Heart left ventricle (tissue), 16 donors: ENCODE measurements at places on chromosomes 3 and 15. TPM values are rescaled to one million over a fixed set of nuclear protein-coding genes. Genes with fewer than 3 reads are reported as not detected.
A peak's percentile ranks its signal among the peaks of the same experiment; 100 is the strongest.

GRCh38 chr3:56683122-56683817, at the start of gene TASOR:
TASOR (minus strand) TSS chr3:56683265; CDS start chr3:56683006, 259 bp downstream.
- DNase-seq = peak; percentile 90

GRCh38 chr15:47614360-47615011, 102.8 kb upstream of the SEMA6D start:
- DNase-seq = no peak

GRCh38 chr15:58269455-58270414, 131.6 kb downstream of the AQP9 start:
- no peak for DNase-seq

- DNase-seq = no peak
Observed at GRCh38 chr15:54540721-54541120, 562.5 kb downstream of the UNC13C start.

GRCh38 chr15:70036585-70037291, 61.0 kb downstream of the TLE3 start:
- peak; percentile 9 for DNase-seq

DNA sequence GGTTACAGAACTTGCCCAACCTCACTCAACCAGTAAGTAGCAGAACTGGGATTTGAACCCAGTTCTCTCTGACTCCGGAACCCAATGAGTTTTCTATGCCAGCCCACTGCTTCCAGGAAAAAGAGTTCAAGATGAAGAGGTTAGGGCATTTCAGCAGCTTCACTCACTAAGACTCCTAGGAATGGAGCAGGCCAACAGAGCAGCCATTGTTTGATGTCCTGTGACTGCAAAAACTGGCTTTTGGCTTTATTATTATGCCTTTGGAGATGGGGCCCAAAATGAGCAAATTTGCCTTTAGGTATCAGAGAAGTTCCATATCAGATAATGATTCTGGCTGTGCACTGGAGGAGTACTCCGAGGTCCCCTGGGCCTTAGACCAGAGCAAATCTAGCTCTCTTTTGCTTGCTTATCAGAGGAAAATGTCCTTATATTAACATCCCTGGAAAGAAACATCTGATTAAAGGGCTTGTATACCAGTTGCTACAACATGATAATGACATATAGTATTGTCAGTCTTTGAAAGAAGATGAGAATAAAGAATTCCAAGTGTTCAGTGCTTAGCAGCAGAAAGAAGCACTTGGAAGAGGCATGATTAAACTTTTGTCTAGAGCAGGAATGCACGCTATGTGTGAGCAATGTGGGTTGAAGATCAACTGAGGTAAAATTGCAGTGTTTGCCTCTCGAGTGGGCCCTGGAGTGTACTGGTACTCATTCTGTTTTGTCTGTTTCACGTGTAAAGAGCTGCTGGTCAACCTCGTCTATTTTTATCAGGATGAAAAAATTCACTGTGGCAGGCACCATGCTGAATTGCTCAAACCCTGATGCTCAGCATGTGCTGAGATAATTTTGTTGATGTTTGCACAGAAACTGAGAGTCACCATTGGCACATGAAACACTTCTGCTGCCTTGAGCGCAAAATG, 21.8 kb upstream of the KLHL24 start:
- no peak for DNase-seq

Gene ZNF662
- 5.3 TPM for total RNA-seq

DNA sequence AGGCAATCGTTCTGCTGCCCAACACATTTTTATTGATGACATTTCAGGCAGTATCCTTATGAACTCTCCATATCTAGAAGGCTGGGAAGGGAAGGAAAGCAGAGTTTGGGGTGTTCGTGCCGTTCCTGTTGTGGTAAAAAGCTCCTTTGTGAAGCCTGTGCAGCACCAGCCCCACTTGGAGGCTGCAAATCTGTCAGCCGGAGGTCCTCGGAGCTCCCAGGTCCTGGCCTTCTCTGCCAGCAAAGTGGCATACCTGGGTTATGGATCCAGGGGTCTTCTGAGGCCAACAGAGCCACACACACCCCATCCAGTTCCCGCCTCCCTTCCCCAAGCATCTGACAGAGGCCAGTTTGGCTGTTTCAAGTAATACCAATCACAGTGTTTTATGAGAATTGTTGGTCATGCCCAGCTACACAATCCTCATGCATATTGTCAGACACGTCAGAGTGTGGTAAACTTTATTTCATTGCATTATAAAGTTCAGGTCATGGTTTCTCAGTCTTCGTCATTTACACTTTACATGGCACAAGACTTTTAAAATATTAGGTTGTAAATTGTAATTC, 15.9 kb upstream of the USP3 start:
- no peak for DNase-seq

GRCh38 chr15:88272421-88272820, 15.9 kb upstream of the NTRK3 start:
- no peak for DNase-seq

- DNase-seq = peak; percentile 32
Observed at GRCh38 chr3:107206141-107206540, 171.1 kb upstream of the CCDC54 start.

DNA sequence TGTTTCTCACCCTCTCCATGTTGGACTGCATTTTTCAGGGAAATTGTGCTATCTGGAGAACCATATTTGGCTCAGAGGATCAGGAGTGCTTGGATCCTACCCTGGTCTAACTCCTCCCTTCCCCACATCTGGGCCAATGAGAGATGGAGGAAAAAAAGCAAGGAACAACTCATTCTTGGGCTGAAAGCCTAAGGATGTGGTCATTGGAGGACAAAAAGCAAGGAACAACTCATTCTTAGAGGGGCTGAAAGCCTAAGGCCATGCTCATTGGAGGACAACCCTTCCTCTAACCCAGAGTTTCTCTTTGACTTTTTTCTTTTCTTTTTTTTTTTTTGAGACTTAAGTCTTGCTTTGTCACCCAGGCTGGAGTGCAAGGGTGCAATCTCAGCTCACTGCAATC, 48.6 kb upstream of the CHRNB4 start:
- no peak for DNase-seq

Gene HIGD2B
- not detected for total RNA-seq

GRCh38 chr3:194220901-194221326, 85.0 kb downstream of the HES1 start:
- DNase-seq = no peak

GRCh38 chr3:49378249-49378895, 20.2 kb upstream of the GPX1 start:
- peak; percentile 21 for DNase-seq

DNA sequence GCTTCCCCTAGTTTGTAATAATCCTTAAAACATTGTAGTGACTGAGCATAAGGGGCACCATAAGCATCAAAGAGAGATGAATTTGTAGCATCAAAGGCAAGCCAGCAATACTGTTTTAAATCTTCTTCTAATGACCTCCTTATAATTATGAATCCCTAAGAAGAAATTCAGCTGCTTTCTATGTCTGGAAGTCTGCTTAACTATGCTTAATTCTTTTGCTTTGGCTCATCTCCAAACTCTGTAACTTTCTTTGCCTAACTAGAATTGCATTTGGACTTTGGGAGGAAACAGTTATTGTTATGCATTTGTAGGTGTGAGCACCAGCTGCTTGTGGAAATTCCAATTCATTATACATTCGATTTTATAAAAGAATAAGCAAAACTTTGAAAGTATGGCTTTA, 117.7 kb upstream of the SPATA16 start:
- DNase-seq = no peak

- DNase-seq = no peak
Observed at GRCh38 chr3:2166552-2166951, 67.9 kb downstream of the CNTN4 start.

DNA sequence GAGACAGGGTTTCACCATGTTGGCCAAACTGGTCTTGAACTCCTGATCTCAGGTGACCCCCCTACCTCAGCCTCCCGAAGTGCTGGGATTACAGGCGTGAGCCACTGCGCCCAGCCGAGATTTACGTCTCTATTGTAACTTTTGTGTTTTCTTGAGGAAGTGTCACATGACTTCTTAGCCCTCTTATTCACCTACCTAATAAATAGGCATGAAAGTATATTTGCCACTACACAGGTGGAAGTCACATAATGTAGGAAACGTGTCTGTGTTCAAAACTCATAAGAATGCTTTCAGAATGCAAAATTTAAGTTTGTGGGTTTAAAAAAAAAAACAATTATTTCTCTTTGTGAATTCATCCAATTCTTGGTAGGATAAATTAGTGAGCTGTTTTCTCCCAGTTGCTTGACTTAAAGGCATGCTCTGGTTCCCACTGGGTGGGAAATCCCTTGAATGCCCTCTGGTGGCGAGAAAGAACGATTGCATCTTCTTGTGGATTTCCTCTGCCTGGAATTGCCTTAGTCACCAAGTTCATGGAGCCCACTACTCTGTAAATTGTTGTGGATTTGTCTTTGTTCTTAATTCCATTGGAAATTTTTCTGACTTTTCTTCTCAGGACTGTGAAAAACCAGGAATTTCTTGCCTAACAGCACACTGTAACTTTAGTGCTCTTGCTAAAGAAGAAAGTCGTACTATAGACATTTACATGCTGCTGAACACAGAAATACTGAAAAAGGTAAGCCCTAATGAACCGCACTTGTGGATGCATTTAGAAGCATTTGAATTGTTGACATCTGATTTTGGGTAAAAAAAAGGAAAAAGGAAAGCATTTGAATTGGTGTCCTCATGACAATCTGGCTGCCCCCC, 82.2 kb upstream of the CTDSPL start:
- DNase-seq = no peak

Gene CSPG4
- 34.3 TPM for total RNA-seq

Gene SLC38A3
- 7.8 TPM for total RNA-seq

GRCh38 chr3:192207239-192207638, 520.1 kb downstream of the FGF12 start:
- no peak for DNase-seq

DNA sequence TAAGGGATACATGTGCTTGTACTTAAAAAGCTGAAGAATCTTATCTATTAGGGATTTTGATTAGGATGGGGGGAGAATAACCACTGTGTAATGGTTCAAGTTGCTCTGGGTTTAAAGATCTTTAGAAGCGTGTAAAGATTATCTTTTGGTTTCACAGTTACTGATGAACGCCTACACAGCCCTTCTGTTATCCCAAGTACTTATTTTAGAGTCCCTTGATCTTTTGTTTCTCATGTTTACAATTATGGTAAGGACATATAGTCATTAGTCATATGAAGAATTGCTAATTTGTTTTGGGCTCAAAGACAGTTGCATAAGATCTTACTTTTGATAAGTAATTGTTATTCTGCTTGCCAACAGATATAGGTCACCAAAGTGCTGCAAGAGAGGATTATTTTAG, 160.1 kb downstream of the PLCL2 start:
- DNase-seq = no peak

DNA sequence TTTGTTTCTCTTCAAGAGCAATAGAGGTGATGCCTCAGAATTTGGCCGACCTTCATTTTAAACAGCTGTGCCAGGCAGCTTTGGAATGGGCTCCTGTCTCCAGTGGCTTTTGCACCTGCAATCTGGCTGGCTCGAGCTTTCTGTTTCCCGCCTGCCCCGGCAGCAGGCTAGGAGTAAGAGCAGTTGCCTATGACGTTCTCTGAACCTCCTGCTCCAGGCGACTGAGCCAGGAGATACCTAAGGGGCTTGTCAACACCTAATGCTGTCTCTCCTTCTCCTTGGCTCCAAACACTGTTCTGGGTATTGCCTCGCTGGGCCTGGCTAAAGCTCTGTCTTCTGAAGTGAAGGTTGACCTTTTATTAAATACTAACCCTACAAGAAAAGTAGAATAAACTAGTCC, 229.9 kb downstream of the LRRN1 start:
- peak; percentile 86 for DNase-seq

Gene SELENOS
- 39.9 TPM for total RNA-seq

Gene SERINC4
- total RNA-seq = 0.30 TPM

DNA sequence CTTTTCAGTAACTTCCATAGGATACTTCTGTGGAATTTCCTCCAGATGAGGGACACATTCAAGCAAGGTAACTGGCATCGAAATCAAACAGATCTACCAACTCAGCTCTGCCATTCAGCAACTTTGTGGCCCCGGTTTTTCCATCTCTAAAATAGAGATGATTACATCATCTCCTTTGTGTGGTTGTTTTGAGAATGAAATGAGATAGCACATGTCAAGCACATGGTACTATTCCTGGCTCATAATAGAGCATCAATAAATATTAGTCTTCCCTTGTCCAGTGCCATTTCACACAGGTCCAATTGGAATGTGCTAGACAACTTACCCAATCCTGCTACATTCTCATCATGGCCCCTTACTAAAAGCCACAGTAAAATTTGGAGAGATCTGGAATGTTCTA, 24.2 kb upstream of the TM4SF4 start:
- DNase-seq = no peak

- no peak for DNase-seq
Observed at GRCh38 chr3:116037954-116038911, 407.1 kb downstream of the LSAMP start.

- no peak for DNase-seq
Observed at GRCh38 chr3:152039887-152040286, 166.4 kb downstream of the SUCNR1 start.

- no peak for DNase-seq
Observed at GRCh38 chr15:74176262-74177214, 3.0 kb downstream of the ISLR start.

- DNase-seq = no peak
Observed at GRCh38 chr3:19029837-19030521, 118.3 kb upstream of the KCNH8 start.

Gene AMIGO3
- total RNA-seq = not detected

DNA sequence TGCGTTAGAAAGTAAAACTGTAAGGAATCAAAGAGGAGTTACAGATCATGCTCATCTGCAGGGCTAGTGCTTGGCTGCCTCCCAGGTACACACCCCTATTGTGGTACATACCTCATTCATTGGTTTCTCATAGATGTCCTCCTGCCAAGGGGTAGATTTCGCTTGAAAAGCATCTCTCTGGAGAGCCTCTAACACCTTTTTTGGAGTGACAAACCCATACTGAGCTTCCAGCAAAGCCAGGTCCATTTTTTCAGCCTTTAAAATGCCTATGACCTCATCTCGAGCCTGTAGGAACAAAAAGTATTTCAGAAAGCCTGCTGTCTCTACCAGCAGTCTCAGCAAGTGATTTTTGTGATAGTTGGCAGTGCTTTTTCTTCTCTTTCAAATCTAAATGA, 112.1 kb downstream of the CMSS1 start:
- peak; percentile 46 for DNase-seq

- DNase-seq = no peak
Observed at GRCh38 chr3:182315313-182315712, 478.0 kb upstream of the ATP11B start.

- DNase-seq = no peak
Observed at GRCh38 chr15:73119478-73119877, 67.2 kb downstream of the NEO1 start.
